ENCODE measurements at places on chromosomes 13 and 19. TPM values are rescaled to one million over a fixed set of nuclear protein-coding genes. Genes with fewer than 3 reads are reported as not detected.

LGALS7B gene
- not detected for total RNA-seq

EPSTI1 gene
- total RNA-seq = 19.4 TPM

PLIN3 gene
- total RNA-seq = 104 TPM

SELENOV gene
- not detected for total RNA-seq

ZNF439 gene
- 5.7 TPM for total RNA-seq

RASGRP4 gene
- 7.9 TPM for total RNA-seq

ZNF490 gene
- total RNA-seq = 7.6 TPM

LILRA1 gene
- 0.95 TPM for total RNA-seq

GRIN3B gene
- not detected for total RNA-seq

KLK14 gene
- total RNA-seq = 0.25 TPM

TNPO2 gene
- 91.2 TPM for total RNA-seq

JSRP1 gene
- 0.84 TPM for total RNA-seq

ZNF540 gene
- 2.3 TPM for total RNA-seq

RXFP2 gene
- total RNA-seq = 0.06 TPM

SYNE4 gene
- total RNA-seq = 0.47 TPM

ZNF418 gene
- 5.9 TPM for total RNA-seq

ZNF134 gene
- 22.3 TPM for total RNA-seq

SMIM44 gene
- total RNA-seq = not detected

ZNF382 gene
- total RNA-seq = 16.9 TPM

ZNF324 gene
- total RNA-seq = 21.2 TPM

KDM4B gene
- 33.3 TPM for total RNA-seq

PAN3 gene
- 29.9 TPM for total RNA-seq

SULT2B1 gene
- total RNA-seq = 0.45 TPM

RAB8A gene
- total RNA-seq = 62.5 TPM

CERS1 gene
- 2.6 TPM for total RNA-seq

NOVA2 gene
- total RNA-seq = 4.2 TPM

ZNF649 gene
- total RNA-seq = 7.7 TPM

SHANK1 gene
- total RNA-seq = 11.6 TPM

KLK7 gene
- not detected for total RNA-seq

Data from adrenal gland (tissue), 19 donors.